Activated naive CD4-positive, alpha-beta T cell (primary cell): ENCODE measurements at places on chromosomes 13 and 19.

- DNase-seq: no peak
Observed at GRCh38 chr19:58558623-58559274, 338 bp upstream of the UBE2M start.

GRCh38 chr13:20964904-20965303 lies 62.4 kb upstream of the XPO4 start:
- no peak for DNase-seq

GRCh38 chr13:73983109-73983508 lies 151.1 kb downstream of the KLF12 start:
- DNase-seq: no peak

DNA sequence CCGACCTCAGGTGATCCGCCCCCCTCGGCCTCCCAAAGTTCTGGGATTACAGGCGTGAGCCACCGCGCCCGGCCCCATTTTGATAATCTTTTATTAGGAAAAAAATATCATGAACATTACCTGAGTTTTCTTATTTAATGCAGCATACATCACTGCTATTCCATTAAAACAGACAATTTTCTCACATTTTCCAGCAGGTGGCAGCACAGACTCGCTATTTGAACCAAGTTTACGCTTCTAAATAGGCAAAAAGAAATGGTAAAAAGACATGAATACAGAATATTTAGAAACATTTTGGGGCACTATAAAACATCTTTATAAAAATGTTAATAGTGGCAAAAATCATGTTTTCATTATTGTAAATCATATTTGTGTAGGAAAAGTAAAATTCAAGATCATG lies 903.1 kb downstream of the SLITRK6 start:
- no peak for DNase-seq

GRCh38 chr13:35787937-35788336 lies 311.4 kb upstream of the MAB21L1 start:
- DNase-seq: no peak

DNA sequence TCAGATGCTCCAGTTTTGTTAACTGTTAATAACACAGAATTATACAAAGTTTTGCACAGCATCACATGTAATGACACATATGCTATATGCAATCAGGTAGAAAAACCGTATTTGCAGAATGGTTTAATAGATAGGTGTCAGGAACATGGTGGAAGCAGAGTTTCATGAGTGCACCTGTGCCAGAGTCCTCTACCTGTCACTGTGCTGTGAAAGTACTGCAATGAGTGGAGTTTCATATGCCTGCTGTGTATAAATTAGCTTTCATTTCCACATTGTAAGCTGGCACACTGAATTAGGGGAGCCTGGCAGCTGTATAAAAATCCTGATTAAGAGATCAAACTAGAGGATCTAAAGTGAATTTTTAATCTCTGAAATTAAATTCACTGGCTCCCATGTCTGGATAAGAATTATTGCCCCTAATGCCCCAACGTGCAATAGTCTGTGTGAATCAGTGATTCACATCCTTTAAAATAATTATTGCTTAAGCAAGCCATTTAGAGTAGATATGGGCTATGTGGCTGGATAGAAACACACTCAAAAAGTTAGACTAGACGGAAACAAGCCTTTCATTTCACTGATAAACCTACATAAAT lies 8.5 kb upstream of the EEF1AKMT1 start:
- DNase-seq: no peak

DNA sequence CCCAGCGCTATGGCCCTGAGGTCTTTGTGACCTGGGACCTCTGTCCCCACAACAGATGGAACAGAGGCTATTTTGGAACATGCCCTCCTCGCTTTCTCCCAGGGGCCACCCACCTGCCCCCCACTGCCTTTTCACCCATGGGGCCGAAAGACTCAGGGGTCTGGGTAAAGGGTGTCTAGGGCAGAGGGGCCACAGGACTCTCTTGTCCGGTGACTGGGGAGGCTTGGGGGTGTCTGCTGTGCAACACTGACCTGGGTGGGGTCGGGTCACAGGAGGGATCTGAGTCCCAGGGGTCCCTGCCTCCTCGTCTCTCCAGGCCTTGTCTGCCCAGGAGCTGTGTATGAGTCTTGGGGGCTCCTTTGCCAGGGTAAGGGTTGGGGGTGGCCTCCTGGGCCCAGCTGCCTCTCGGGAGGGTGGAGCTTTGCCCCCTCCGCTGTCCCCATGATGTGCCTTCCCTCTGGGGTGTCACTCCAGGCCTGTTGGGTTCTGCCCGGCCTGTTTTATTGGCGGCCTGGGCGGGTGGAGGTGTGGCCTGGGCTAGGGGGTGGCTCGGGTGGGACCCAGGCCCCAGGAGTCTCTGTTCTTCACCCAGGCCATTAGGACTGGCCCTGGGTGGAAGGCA lies 2.1 kb downstream of the ARID3A start:
- DNase-seq: no peak

GRCh38 chr19:14175351-14175792 lies 30.6 kb downstream of the ADGRL1 start:
- no peak for DNase-seq

DNA sequence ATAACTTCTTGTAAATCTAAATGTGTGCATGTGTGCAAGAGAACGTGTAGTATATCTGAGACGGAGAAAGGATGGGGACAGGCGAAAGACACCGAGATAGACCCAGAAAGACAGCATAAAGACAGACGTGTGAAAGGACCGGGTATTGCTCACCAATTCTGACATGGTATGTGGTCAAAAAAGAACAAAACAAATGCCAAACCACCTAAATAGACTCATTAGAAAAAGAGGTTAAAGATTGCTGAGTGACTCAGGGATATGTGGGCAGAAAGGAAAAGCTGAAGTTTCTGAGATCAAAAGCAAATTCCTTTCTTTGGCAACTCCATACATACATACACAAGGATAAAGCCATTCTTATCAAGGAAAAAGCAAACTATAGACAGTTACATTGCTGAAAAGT lies 179.7 kb upstream of the TSC22D1 start:
- no peak for DNase-seq

DNA sequence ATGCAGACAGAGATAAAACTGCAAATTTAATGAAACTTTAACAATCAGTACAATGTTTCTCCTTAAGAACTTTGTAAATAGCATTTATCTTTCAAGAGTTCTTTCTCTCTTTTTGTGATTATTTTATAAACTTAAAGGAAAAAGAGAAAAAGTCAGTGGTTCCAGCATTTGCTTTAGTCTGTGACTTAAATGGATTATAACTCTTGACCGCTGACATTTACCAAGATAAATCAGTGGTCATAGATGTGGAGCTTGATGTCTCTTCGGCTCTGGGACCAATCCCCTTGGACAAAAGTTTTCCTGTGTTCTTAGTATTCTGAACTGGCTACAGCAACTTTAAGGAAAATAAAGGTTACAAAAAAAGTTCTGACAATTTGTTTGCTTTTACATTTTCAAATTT lies 162.6 kb downstream of the TM9SF2 start:
- DNase-seq: no peak

DNA sequence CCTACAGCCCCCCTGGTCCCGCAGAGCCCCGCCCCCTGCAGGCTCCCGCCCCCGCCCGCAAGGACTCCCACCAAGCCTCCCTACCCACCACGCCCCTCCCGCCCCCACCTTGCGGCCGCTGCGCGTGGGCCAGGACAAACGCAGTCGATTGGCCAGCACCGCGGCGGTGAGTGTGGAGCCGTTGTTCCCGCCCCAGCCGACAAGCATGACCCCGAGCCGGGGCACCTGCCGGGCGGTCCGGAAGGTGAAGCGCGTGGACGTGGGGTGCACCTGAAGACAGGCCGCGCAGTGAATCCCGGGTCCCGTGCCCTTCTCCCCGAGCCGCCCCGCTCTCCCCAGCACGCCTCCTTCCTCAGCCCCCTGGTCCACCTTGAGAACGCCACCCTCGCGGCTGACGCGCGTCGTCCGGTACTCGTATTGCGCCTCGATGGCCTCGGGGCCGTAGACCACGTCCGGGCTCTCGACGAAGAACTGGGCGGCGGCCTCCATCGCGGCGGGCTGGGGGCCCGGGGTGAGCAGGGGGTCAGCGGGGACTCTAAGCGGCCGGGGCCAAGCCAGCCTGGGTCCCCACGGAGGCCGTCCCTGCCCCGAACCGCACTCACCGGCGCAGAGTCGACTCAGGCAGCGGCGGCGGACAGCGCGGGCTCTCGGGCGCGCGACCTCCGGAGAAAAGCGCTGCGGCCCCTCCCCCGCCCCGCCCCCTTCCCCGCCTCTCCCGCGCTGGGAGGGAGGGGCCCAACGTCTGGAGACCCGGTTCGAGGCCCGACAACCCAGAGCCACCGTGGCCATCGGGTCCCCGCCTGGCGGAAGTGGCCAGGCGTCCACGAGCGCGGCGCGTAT lies at the start of gene ISYNA1:
ISYNA1 (minus strand) TSS at position 643 of the 840 bp plus-strand sequence; CDS start at position 489, 154 bp downstream.
- DNase-seq: peak; percentile 63

GRCh38 chr19:21130097-21130775 lies 11.6 kb upstream of the ZNF431 start:
- no peak for DNase-seq

GRCh38 chr19:2702170-2703076 lies at the start of gene GNG7:
Gene GNG7, minus strand, starts transcription at chr19:2702694. Its CDS starts 182,006 bp downstream, at chr19:2520688.
- DNase-seq: peak; percentile 87

GRCh38 chr19:6819323-6819722 lies 46.8 kb downstream of the VAV1 start:
- DNase-seq: no peak

GRCh38 chr19:14059652-14060155 lies 2.2 kb downstream of the PALM3 start:
- no peak for DNase-seq

DNA sequence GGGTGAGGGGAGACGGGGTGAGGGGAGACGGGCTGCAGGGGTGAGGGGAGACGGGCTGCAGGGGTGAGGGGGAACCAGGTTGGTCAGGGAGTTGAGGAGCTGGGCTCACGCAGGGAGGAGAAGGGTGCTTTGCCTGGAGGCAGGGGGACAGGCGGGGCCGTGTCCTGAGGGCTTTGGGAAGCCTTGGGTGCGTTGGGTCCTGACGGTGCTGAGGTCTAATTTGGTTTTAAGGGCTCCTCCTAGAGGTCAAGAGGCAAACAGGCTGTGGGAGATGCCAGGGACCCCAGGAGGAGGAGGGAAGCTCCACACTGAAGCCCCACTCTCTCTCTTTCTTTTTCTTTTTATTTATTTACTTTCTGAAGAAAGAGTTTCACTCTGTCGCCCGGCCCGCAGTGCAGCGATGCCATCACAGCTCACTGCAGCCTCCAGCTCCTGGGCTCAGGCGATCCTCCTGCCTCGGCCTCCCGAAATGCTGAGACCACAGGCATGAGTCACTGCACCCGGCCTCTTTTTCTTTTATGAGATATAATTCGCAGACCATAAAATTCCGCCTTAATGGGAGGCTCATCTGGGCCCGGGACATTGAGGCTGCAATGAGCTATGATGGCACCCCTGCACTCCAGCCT lies 9.3 kb upstream of the MISP start:
- no peak for DNase-seq

DNA sequence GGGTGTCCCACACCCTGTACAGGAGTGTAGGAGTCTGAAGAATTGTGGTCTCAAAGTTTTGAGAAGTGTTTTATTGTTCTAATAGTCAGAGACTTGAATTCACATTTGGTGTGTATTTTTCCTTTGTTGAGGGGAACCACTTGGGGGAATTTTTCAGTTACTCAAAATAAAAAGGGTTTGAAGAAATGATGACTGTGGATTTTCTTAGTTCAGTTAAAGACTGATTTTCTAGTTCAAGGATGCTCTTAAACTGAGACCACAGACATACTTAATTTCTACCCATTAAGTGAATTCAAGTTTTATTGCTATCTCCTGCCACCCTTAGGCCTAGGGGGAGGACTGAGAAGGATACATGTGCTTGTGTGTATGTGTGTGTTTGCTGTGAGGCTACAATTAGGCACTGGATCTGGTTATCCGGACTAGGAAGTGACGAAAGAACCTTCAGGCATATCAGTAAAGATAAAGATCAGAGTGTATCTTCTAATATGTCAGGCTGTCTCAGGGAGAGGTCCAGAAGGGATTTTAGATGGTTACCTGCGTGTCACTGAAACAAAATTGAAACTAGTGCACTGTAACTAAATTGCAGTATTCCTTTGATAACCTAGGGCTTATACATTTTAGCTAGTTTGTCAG lies 234.9 kb upstream of the DACH1 start:
- no peak for DNase-seq

DNA sequence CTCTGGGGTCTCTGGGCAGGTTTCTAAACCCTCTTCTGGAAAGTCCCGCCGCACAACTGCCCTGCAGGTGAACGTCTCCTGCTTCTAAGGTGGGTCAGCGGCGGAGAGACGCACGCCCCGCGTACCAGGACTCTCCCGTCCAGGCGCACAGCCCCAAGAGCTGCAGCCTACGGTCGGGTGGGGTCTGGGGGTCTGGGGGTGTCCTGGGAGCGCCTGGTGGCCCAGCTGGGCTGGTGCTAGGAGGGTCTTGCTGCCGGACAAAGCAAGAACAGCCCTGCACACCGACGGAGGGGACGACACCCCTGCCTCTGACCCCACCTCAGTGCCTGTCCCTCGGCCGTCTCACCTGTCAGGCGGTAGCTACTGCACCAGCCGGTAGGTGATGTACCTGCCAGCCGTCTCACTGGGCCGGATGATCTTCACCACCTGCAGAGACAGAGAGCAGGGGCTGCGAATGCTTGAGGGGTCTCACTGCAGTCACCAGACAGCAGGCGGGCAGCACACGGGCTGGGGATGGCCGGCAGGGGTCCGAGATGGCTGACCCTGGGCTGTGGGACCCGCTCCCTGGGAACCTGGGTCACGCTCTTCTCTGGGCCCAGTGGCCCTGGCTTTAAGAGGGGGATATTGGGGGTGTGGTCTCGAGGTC lies 5.9 kb downstream of the POLR2E start:
- no peak for DNase-seq

GRCh38 chr19:42378225-42379215 lies 11.6 kb downstream of the CNFN start:
- no peak for DNase-seq

GRCh38 chr13:74449811-74450524 lies 315.8 kb upstream of the KLF12 start:
- no peak for DNase-seq

GRCh38 chr13:51557875-51558612 lies 26.2 kb upstream of the WDFY2 start:
- DNase-seq: no peak

GRCh38 chr19:39362682-39363657 lies 20.7 kb downstream of the SAMD4B start:
- no peak for DNase-seq

DNA sequence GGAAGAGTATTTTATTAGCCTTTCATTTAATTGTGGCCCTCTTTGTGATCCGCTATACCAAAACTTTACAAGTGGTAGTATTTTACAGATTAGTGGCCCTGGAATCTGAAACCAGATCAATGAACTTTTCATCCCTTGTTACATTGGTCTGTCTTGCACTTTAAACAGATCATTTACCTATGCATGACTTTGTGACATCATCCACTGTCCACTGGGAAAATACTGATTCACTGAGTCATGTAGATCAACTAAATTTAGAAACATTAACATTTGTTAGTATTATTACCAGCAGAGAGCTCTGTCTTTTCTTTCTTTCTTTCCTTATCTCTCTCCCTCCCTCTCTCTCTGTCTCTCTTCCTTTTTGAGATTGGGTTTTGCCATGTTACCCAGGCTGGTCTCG lies 17.5 kb downstream of the PCDH8 start:
- DNase-seq: no peak

DNA sequence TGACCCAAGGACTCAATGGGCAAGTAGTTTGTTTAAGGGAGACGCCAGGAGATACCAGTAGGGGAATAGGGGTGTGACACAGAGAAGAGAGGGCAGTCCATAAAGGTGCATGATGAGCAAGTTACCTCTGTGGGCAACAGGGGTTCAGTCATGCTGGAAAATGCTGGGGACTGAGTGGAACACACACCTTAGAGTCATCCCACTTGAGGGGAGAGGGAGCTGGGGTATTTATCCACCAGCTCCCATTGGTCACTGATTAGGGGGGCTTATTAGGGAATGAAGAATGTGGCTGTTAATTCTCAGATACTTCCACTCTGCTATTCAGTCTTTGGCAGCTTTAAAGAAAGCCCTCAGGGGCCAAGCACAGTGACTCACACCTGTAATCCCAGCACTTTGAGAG lies 67.5 kb upstream of the MRI1 start:
- DNase-seq: no peak
